ENCODE measurements at places on chromosomes 11 and 22.
A peak's percentile ranks its signal among the peaks of the same experiment; 100 is the strongest.

- no peak for DNase-seq
Measured at GRCh38 chr11:73288192-73288872, 16.2 kb downstream of the P2RY6 start.

DNA sequence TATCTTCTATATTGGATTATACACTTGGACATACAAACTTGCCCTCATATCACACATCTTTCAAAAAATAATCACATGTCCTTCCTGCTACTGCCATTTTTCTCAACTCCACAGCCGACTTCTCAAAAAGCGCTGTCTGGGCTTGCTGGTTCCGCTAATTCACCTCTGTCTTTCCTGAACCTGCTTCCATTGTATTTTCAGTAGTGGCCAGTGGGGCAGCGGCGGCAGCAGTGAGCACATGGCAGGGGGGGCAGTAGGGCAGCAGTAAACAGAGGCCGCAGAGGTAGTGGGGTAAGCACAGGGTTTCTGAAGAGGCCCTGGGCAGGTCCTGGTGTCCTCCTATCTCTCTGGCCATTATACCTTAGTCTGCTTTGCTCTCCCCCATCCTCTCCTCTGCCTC is 126.3 kb downstream of the RRAS2 start:
- DNase-seq = no peak

GRCh38 chr11:67279589-67280340 is 9.3 kb upstream of the ANKRD13D start:
- DNase-seq = no peak

GRCh38 chr11:35602160-35602793 is 16.0 kb upstream of the FJX1 start:
- DNase-seq = no peak

- DNase-seq = no peak
Measured at GRCh38 chr11:133934599-133935550, 21.9 kb downstream of the IGSF9B start.

GRCh38 chr11:65219930-65220213 is 38.1 kb downstream of the CAPN1 start:
- no peak for DNase-seq

- DNase-seq = no peak
Measured at GRCh38 chr11:133048270-133048669, 484.0 kb downstream of the OPCML start.

DNA sequence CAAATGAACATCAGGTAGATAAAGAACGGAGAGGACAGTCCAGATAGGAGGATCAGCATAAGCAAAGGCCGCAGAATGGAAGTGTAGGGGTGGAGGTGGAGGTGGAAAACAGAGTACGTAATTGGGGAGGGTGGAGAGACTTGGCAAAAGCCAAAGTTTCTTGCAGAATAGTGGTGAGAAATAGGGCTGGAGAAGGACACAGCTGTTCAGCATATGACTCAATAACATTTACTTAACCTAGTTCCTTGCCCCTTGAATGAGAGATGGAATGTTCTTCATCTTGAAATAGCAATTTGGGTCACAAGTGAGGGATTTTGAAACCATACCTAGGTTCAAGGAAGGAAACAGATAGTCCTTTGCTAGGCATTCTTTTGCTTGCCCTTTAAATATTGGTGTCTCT is 235.9 kb upstream of the ARHGAP20 start:
- no peak for DNase-seq

- DNase-seq = no peak
Measured at GRCh38 chr11:134530636-134531326, 118.7 kb upstream of the B3GAT1 start.

- DNase-seq = no peak
Measured at GRCh38 chr11:61885166-61885778, 6.1 kb downstream of the FADS3 start.

DNA sequence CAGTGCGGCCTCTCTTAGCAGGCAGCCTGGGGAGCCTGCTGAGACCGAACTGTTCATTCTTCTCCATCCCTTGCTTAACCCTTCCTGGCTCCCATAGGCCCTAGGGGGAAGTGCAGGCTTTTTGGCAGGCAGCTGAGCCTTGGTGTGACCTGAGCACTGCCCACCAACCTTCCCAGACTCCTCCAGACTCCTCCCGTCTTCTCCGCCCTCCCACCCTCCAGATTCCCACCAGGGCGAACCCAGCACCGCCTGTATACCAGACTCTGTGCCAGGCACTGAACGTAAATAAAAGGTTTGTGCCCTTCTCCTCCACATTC is 7.9 kb downstream of the RELT start:
- DNase-seq = no peak

DNA sequence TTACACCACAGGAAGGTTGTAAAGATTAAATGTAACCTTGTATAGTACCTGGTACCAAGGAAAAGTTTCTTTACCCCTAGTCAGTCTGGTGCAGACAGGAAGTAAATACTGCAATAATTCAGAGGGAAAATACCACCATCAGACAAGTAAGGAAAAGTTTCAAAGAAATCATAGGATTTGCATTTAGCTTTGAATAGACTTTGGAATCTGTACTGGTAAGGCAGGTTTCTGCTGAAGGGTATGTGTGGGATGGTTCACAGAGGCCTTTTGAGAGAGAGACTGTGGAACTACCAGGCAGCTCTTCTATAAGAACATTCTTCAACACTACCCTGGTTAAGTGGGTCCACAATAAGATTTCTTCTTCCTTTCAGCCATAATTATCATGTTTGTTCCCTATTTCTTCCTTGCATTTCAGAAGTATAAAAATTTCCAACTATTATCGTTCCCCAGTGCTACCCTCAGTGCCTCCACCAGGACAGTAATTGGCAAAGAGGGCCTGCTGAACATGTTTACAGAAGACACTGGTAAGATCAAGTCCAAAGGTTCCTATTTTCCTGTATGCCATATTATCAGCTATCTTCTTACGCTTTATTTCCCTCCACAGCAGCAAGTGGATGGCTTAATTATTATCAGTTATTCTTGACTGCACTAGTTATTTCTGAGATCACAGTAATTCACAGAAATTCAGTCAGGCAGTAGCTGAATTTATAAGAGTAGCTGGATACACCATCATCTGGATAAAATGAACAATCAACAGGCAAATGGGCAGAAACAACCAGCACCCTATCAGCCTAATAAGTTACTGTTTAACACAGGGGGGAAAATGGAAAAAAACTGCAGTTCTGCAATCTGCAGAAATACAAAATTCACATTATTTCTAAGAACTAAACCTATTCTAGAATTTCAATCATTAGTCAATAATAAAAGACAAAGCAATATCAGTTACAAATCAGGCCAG is 48.5 kb downstream of the PITPNB start:
- no peak for DNase-seq

DNA sequence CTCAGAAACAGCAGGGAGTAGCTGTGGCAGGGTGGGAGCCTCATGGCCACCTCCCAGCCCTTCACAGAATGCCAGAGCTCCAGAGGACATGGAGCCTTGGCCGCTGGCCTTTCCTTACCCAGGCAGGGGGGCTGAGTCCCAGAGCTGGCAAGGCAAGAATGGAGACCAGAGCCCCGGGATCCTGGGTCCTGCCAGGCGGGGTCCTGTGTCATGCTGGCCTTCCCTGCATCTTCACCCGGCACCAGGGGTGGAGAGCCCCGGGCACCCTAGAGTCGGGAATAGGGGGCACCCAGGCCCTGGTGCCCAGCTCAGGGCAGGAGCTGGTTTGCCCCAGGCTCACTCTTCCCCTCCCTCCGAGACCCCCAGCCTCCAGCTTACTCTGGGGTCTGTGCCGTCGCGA is 519.9 kb downstream of the TBC1D22A start:
- no peak for DNase-seq

- no peak for DNase-seq
Measured at GRCh38 chr11:17350455-17351171, 987 bp upstream of the NCR3LG1 start.

DNA sequence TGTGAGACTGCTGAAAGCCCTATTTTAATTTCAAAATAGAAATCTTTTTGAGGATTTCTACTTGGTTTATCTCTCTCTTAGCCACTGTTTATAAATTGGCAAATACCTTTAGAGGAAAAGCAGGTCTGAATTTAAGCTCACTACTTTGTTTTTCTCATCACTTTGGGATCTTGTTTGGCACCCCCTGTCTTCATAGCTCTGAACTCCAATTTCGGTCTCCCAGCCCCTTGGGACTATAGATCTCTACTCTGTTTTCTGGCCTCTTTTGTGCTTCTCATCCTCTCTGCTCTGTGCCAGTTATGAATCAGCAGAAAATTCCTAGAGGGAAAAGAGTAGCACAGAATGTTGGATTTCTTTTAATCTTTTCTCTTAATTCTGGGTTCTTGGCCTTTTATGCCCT is 118.3 kb downstream of the CYP2R1 start:
- DNase-seq = no peak

DNA sequence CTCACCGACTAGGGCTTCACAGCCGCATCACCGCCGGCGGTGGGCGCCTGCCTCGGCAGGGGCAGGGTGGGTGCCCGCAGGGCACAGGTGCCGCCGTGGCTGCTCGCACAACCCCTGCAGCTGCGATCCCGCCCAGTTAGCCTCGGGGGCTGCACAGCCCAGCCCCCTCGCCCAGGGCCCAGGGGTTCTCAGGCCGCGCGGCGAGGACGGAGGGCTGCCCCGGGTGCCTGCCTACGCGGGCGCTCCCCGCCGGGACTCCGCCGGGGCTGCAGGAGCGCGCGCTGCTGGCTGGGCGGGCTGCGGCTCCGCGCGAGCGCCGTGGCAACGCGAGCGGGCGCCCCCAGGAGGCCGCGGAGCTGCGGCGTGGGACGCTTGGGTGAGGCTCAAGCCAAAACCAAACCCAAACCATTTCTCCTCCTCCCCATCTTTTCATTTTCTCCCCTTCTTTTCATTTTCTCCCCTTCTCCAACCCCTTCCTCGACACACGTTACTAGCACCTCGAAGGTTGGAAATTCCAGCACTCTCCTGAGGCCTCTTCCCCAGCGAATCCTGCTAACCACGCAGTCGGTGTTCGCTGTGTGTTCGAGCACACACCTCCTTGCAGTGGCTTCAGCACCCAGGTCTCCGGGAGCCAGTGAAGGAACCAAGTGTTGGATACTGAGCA is at the start of gene MICAL3:
Gene MICAL3 (minus strand): TSS at position 286 of the 664 bp plus-strand sequence. CDS start 117,749 bp downstream, outside the sequence.
- DNase-seq = peak; percentile 67

DNA sequence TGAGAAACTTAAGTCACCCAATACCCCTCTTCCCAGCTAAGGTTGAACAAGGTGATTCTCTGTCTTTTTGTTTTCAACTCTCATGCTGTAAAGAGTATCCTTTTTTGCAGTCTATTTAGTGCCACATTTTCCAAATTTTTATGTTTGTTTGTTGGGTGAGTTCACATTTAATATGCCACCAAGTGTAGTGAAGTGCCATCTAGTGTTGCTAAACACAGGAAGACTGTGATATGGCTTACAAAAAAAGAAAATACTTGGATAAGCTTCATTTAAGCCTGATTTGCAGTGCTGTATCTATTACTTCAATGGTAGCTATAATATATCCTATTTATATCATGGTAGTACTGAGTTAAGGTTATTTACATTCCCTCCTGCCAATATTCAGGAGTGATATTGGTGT is 319.2 kb upstream of the CHORDC1 start:
- no peak for DNase-seq

- no peak for DNase-seq
Measured at GRCh38 chr11:18193010-18193409, 20.4 kb downstream of the MRGPRX4 start.

DNA sequence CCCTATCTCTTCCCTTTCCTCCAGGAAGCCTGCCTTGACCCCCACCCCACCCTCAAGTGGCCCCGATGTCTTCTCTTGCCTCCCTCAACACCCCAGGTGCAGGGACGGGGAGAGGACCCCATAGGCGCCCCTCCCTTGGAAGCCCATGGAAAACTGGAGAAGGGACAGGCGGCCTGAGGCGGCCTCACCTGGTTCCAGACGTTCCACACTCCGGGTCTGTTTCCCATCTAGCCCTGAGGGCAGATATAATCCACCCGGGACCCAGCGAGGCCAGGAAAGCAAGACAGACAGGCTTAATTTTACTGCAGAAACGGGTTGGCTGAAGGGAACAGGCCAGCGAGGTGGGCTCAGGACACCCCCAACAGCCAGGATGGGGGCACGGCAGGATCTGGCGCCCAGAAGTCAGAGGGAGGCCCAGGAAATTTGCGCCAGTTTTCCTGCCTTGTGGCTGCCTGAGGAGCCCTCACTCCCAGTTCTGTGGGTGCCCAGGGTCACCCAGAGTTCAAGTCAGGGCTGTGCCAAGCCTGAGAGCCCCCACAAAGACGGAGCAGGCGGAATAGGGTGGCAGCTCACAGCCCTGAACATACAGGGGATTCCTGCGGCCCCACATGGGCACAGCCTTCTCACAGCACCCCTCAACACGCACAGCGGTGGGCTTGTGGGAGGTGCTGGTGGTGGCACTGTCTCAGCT is 3.0 kb upstream of the SIGIRR start:
- no peak for DNase-seq

GRCh38 chr11:73379189-73379880 is 3.1 kb downstream of the RELT start:
- no peak for DNase-seq
